ENCODE measurements at places on chromosomes 6 and 20. TPM values are rescaled to one million over a fixed set of nuclear protein-coding genes. Genes with fewer than 3 reads are reported as not detected.

Gene TMEM14A
- total RNA-seq: 12.6 TPM

Gene PI3
- total RNA-seq: not detected

Gene COL21A1
- total RNA-seq: 2.2 TPM

Gene KCNK5
- 3.0 TPM for total RNA-seq

Gene DACT2
- total RNA-seq: not detected

Gene SLC17A9
- 6.8 TPM for total RNA-seq

Gene MYCT1
- 31.6 TPM for total RNA-seq

Gene LINC00237
- not detected for total RNA-seq

Gene FOXC1
- 8.8 TPM for total RNA-seq
